ENCODE measurements at places on chromosomes 4 and X.
A peak's percentile ranks its signal among the peaks of the same experiment; 100 is the strongest.

- no peak for DNase-seq
Measured at GRCh38 chr4:188732131-188732530, 592.9 kb downstream of the TRIML1 start.

DNA sequence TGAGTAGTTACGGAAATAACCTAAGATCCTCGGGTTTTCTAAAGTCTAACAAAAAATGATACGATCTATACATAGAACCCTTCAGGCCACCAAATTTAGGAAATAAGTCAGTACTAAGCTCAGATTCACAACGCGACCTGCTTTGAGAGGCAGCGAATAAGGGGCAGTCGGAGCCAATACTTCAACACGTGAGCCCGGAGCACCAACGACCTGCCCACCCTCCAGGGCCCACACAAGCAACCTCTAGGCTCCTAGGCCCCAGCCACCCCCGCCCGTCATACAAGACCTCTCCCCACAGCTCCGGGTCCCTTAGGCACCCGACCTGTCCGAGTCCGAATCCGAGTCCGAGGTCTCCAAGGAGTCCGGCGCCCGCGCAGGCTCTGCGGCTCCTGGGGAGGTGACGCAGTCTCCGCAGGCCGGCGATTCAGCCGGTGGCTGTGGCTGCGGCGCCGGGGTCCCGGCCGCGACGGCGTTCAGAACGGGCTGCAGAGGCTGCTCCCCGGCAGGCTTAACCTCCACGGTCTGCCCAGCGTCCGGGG is 580 bp downstream of the NAF1 start:
- peak; percentile 73 for DNase-seq

DNA sequence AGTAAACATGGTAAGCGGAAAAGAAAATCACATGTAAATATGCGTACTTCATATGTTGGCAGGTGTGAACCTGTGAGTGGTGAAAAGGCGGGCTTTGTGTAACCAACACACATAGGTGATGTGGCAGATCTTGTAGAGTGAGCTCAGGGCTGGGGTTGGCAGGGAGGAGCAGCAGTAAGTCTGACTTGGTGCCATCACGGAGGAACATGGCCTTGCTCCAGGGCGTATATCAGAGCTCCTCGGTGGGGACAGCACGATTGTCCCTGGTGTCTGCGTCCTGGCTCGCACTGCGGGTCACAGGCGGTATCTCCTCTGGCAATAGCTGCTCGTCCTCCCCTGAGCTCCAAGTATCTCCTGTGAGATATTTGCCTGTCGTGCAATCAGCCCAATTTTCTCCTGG is 733.6 kb downstream of the TRIML1 start:
- DNase-seq: no peak

- no peak for DNase-seq
Measured at GRCh38 chrX:119708936-119709335, 16.0 kb upstream of the SEPTIN6 start.
